ENCODE measurements at places on chromosomes 12 and 14. TPM values are rescaled to one million over a fixed set of nuclear protein-coding genes. Genes with fewer than 3 reads are reported as not detected.

Gene PACS2
- total RNA-seq: 69.8 TPM

Gene CCDC198
- total RNA-seq: not detected

Gene IRAK3
- 39.0 TPM for total RNA-seq

Gene EML5
- 3.3 TPM for total RNA-seq

Data from spleen (tissue), 13 donors.